ENCODE measurements at places on chromosomes 16 and 17.

DNA sequence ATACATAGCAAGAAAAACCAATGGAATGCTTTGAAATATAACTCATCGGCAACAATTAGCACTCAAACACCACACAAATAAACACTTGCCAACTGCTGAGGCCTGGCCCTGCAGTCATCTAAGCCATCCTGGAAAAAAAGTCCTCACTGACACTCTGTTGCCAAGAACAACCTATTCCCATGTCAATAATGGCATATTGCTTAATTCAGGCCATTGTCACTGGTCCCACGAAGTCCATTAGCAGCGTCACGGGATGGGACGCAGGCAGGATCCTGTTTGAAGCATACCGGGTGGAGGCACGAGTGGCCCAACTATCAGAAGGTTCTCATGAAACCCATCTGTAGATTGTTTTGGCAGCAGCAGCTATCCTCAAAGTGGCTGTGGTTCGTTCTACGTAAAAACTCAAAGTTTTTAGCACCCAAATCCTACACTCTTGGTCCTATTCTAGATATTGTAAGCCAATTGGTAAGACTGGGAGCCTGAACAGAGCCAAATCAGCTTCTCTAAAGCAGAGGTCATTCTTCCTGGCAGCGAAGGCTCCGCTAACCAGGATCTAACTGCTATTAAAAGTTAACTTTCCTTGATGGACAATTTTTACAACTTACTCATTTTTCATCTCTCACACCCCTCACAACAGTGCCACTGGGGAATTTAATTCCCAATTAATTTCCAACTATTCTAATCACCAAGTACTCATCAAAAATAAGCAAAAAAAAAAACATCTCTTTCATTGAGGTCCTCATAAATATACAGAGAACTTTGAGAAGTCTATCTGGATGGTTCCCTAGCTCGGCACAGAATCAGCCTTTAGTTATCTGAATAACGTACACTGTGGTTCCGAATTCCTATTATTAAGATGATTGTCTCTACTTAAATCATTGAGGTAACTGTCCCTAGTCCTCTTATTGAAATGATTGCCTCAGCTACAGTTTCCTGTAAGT is 91.5 kb downstream of the ZFHX3 start:
- no peak for DNase-seq

DNA sequence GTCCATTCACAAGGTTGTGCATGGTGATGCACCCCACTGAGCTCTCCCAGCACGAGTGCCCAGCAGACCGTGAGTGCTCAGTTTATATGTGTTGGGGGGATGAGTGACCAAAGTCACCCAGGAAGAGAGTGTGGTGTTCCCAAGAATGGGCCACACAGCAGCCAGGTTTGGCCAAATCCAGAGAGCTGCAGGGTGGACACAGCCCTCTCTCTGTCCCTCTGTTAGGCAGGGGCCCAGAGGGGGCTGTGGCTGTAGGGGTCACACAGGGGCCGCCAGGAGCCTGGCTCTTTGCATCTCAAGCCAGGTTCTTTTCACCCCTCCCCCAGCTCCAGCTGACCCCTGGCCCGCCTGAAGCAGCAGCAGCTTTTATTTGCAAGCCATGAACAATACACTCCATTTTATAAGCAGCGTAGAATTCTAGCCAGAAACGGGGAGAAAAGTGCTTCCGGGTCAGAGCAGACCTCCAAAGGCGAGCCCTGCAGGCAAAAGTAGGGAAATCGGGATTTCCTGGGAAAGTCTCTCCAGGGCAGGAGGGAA is 13.3 kb downstream of the COTL1 start:
- no peak for DNase-seq

GRCh38 chr16:77807-78443 is at the start of gene MPG:
Gene MPG, plus strand, starts transcription at chr16:78225. Its CDS starts 85 bp downstream, at chr16:78310.
- DNase-seq = peak; percentile 82

GRCh38 chr16:5604770-5605169 is 507.2 kb upstream of the EEF2KMT start:
- peak; percentile 13 for DNase-seq

- DNase-seq = no peak
These were observed 1616.4 kb downstream of the CDH8 start for GRCh38 chr16:60419859-60420258.

DNA sequence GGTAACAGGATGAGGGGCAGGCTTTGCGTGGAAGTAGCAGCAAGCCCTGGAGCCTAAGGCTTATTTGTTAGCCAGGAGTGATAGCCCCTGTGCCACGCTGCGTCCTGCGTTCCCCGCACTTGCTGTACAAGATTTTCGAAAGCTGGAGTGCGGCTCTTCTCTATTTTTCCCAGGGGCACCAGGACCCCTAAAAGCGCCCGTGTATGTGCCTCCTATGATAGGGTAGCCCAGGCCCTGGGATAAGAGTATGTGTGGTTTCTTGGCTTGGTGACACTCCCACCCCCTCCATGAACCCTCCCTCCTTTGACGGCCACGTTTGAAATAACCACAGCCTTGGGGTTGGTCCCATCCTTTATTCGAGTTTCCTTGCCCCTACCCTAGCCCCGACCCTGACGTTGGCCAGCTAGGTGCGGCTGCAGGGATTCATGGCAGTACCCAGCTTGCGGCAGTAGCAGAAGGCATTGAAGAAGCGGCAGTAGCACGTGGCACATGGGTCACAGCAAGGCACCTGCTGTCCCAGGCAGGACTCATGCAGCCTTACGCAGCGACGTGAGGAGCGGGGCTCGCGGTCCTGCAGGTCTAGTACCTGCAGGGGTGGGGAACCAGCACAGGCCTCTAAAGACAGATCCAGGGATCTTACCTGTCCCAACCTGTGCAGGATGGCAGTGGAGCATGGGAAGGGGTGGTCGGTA is 968 bp downstream of the AGRP start:
- no peak for DNase-seq

DNA sequence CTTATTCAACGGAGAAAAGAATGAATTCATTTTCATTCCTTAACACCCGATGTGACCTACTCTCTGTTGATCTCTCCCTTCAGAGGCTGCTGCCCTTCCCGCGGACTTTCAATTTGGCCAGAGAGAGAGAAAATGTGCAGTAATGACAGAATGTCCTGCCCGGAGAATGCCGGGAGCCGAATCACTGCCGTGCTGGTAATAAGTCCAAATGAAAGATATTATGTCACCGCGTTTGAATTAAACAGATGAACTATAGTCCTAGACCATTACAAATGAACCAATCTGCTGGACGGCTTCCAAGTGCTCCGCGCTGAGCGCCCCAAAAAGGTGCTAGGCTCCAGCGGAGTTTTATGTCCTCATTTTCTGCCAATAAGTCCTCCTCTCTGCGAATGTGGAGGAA is 14.7 kb upstream of the C16orf82 start:
- DNase-seq = no peak

GRCh38 chr16:4709481-4709880 is 16.1 kb downstream of the NUDT16L1 start:
- no peak for DNase-seq

DNA sequence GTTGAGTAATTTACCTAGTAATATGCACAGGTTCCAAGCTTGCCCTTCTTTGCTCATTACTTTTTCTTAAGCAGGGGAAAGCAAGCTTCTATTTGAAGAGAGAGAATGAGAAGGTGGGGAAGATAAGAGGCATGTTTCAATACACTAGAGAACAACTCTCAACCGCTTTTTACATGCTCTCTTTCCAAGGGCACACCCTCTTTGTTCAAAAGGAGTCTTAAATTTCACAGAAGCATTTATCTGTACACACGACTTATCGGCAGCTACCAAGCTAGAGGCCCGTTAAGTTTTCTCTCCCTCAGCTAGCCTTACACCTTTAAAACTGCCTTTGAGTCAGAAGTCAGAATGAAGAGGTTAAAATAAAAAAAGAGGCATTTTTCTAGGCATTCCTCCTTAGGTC is 79.6 kb downstream of the STH start:
- no peak for DNase-seq

GRCh38 chr17:82239926-82240505 is 11.2 kb downstream of the SLC16A3 start:
- no peak for DNase-seq

GRCh38 chr17:17382065-17382459 is 78.9 kb downstream of the NT5M start:
- DNase-seq = no peak

GRCh38 chr17:36748272-36748671 is 146.9 kb downstream of the MRM1 start:
- no peak for DNase-seq

- DNase-seq = no peak
These were observed 13.7 kb downstream of the ZNRF1 start for GRCh38 chr16:75012380-75013081.

- DNase-seq = peak; percentile 41
These were observed at the start of gene DOC2B for GRCh38 chr17:181245-182049. Gene DOC2B, minus strand, starts transcription at chr17:181650. Its CDS starts 171 bp downstream, at chr17:181479.

DNA sequence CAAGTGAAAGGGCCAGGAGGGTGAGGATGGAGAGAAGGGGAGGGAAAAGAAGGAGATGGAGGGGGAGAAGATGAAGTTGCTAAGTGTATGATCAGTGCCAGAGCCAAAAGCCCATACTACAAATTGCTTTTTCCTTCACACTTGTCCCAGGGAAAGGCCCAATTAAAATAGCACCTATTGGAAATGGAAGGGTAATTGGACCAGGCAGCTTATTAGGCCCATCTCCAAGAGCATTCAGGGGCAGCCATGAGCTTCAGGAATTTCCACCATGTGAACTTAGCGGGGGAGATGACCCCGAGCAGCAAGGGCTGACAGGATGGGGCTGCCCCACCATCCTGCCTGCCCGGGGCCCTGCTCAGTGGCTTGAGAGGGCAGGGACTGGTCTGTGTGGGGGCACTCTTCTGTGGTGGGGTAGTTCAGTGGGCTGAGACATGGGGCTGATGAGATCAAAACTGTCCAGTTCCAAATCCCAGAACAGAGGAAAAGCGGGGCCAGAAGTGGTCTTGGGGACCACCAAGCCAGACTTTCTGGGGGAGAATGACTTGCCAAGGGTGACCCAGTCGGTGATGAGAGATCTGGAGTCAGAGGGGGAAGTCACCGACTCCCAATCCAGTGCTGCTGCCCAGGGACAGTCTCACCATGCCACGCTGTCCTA is 27.5 kb downstream of the GOSR2 start:
- DNase-seq = no peak

- DNase-seq = peak; percentile 25
These were observed 8.1 kb upstream of the EFCAB13 start for GRCh38 chr17:47315451-47316266.

DNA sequence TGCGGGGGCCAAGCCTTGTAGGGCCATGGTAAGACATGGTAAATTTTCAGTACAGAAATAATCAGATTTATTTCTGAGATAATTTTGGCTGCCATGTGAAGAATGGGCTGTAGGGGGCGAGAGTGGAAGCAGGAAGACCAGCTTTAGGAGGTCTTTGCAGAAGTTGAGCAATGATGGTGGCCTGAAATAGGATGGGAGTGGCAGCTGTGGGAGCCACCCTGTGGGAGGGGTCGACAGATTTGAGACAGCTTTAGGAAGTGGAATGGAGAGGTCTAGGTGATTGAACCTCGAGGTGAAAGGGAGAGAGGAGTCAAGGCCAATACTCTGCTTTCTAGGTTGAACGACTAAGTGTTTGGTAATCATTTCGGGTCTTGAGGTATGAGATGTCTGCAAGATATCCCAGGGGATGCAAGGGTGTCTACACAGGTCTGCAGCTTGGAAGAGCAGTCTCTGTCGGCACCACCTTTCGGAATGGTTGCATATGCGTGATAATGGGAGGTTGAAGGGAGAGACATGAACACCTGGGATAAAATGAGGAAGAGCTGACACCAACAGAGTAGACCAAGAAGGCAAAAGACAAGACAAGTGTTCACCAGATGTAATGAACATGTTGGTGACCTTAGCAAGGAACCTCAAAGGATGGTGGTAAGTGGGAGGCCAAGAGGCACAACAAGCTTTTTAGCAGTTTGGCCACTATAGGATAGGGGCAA is 4.2 kb upstream of the ATXN7L3 start:
- peak; percentile 54 for DNase-seq

DNA sequence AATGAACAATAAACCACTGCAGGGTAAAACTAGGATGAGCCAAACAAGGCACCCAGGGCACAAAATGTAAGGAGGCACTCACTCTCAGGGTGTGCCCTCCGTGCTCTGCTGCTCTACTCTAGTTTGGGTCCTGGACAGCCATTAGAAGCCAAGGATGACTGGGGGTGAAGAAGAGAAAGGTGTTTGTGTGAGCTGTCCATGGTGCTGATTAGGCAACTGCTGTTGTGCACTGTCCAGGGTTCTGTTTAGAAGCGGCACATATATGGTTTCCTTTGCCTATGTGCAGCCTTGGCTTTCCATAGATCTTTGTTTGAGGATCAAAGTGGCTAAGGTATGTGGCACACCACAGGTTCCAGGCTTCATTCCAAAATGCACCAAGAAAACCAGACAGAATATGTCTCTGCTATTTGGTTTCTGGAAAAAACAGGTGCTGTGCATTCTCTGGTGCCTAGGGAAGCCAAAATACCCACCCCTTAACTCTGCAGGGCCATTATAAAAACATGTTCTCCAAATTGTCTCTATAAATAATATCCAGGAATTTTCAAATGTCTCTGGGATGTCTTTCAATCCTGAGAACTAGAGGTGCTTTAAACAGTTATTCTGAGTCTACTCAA is 123.5 kb downstream of the CBLN1 start:
- DNase-seq = peak; percentile 58

DNA sequence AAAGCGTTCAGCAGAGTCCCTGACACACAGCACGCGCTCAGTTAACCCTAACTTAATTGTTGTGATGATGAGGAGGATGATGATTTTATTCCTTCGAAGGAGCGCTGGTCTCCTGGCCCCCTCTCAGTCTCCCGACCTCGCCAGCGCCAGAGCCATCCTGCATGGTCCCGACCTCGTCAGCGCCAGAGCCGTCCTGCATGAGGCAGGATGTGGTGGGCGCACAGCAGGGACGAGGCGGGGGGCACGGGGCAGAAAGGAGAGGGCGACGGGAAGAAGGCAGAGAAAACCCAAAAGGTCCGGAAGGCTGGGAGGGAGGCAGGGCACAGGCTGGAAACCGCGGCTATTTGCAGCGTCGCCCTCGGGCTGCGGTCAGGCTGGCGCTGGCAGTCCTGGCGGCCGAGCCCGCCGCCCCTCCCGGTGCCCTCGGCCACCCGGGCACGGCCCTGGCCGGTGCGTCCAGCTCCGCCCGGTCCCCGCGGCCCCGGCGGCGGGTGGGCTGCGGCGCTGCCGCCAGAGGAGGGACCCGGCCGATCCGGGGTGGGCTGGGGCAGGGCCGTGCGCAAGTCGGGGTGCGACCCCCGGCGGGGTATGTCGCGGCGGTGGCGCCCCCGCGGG is 3.0 kb upstream of the TAC4 start:
- peak; percentile 37 for DNase-seq

DNA sequence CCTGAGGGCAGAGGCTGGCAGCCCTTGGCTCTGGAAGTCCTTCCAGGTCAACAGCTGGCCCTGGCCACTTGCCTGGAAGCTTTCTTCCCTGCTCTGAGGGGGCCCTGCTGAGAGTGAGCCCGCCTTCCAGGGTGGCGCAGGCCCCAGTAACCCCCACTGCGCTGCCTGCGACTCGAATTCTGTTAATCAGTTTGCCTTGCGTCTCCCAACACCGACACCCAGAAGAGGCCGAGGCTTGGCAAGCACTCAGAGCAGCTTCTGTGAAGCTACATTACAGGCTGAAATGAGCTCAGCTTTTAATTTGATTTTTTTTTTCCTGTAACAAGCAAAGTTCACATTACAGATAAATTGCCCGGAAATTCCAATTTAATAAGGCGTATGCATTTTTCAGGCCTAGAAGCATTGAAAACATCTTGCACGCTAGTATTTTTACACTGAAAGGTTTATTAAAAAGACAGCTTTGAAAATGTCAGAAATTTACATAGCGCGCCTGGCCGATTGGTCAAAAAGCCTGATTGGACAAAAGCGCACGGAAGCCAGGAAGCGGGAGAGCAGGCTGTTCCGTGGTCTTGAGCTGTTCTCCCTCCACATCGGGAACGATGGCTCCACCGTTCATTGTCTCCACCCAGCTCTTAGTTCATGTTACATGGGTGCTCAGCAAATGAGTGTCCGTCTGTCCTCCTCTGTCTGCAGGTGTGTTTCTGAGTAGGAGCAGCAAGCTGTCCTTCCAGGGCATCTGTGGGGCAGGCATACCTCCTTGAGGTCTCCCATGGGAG is 65.5 kb upstream of the HSBP1 start:
- DNase-seq = no peak
